ENCODE measurements at places on chromosomes 11 and 22.

DNA sequence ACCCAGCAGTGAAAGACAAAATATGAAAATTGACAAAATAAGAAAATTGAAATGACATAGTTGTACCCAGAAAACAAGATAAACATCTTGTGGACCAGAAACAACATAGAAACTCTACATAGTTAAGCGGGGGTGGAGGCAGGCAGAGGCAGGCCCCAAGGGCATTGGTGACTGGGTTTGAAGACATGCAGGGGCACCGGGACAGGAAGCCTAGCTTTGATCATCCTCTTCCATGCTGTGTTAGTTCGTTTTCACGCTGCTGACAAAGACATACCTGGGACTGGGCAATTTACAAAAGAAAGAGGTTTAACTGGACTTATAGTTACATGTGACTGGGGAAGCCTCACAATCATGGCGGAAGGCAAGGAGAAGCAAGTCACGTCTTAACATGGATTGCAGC, 33.5 kb upstream of the CRTAM start:
- no peak for DNase-seq

GRCh38 chr11:515131-515530, 8.1 kb upstream of the RNH1 start:
- DNase-seq = no peak

DNA sequence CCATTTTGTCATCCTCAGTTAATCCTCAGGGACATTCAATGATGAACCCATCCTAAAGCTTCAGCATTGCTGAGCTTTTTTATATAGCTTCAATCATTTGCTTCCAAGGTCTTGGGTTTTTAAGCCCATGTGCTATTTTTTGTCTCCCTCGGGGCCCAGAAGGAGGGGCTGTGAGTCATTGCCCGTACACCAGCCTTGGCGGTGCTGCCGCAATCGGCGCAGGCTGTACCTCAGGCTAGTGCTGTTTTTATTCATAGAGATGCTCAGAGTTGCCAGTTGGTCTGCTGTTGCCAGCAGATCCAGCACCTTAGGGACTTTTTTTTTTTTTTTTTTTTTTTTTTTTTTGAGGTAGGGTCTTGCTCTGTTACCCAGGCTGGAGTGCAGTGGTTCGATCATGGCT, 35.5 kb downstream of the ACO2 start:
- DNase-seq = no peak

- DNase-seq = peak; percentile 64
These were observed 486 bp downstream of the STIM1 start for GRCh38 chr11:3855808-3856491.

DNA sequence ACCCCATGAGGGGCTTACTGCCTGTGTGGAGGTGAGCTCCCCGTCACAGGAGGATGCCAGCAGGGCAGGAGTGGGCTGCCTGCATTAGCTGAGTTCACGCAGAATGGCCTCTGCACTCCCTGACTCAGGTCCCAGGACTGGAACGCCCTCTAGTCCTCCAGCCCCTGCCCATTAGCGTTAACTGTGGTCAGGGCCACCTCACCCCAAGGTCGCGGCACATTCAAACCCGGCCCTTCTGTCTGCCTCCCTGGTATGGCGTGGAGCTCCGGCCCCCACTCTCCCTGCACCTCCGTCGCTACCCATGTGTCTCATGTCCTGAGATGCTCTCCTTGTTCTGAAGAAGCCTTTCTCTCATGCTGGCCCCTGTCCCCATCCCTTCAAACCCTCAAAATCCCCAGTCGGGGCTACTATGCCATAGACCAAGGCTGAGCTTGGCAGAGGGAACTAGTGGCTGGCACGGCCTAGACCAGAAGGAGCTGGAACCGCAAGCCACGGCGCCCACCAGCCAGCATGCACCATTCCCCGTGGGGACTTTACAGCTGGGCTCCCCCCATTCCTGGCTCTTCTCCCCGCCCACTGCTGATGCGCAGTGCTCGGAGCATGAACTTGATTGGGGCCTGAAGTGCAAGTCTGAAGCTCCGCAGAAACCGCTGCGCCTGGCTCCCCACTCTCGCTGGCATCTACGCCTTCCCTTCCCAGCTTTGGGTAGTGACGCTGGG, 79.5 kb upstream of the RTL6 start:
- DNase-seq = peak; percentile 21

- no peak for DNase-seq
These were observed 23.2 kb downstream of the NF2 start for GRCh38 chr22:29626497-29627195.

DNA sequence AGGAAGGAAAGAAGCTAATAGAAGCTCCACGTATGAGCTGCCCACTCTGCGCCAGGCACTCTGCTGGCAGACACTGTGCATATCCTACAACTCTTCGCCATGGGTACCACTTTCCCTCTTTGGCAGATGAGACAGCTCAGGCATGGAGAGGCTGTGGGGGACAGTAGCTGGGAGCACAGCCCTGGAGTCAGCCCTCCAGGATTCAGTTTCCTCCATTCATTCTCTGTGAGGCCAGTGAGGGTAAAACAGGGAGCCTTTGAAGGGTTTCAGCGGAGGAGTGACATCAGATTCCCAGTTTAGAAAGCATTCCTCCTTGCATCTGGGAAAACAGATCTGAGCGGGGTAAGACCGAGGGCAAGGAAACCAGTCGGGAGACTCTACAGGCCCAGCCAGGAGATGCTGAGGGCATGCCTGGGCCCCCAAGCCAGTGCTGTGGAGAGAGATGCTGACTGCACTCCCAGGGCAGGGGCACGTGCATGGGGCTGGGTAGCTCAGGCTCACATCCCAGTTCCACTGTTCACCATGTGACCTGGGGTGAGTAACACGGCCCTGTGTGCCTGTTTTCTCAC, 58.3 kb upstream of the EMID1 start:
- DNase-seq = no peak

GRCh38 chr11:93796441-93797231, 12.6 kb downstream of the MED17 start:
- no peak for DNase-seq

- peak; percentile 5 for DNase-seq
These were observed 11.3 kb downstream of the IFT27 start for GRCh38 chr22:36764641-36765040.

- DNase-seq = no peak
These were observed 492.9 kb upstream of the ANO3 start for GRCh38 chr11:25838918-25839625.

- no peak for DNase-seq
These were observed 235.2 kb upstream of the B3GAT1 start for GRCh38 chr11:134647066-134647743.

DNA sequence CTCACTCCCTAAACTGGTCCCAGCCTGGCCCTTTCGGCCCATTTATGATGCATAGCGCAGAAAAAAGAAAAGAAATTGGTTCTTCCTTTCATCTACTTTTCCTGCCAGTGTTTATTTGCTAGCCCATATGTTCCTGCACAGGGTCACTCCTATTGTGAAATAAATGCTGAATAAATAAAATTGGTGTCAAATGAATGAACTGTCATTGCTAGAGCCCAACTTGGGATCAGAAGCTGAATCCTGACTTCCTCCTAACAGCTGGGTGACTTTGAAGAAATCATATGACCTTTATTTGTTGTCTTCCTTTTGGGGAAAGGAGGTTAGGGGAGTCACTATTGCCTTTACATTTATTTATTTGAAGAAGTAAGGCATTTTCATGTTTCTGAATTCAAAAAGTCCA, 92.0 kb downstream of the PRR5L start:
- no peak for DNase-seq

- DNase-seq = peak; percentile 26
These were observed 36.7 kb downstream of the DRG1 start for GRCh38 chr22:31436132-31436531.

DNA sequence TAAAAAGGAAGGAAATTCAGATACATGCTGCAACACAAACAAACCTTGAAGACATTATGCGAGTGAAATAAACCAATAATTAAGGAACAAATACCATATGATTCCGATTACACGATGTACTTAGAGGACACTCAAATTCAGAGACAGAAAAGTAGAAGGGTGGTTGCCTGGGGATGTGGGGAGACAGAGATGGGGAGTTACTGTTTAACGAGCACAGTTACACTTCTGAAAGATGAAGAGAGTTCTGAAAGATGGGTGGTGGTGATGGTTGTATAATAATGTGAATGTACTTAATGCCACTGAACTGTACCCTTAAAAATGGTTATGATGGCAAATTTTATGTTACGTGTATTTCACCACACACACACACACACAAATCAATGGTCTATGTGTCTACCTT, 14.7 kb downstream of the ZBTB44 start:
- DNase-seq = no peak

GRCh38 chr11:103898065-103898464, 138.4 kb upstream of the DDI1 start:
- DNase-seq = no peak

DNA sequence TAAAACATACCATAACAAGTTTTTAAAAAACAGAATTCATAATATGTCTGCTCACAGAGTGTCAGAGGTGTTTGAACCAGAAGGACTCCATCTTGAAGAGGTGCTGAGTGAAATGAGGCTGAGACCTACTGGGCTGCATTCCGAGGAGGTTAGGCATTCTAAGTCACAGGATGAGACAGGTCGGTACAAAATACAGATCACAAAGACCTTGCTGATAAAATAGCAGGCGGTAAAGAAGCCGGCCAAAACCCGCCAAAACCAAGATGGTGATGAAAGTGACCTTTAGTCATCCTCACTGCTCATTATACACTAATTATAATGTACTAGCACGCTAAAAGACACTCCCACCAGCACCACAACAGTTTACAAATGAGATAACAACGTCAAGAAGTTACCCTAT, 116.4 kb downstream of the ARHGAP32 start:
- no peak for DNase-seq

DNA sequence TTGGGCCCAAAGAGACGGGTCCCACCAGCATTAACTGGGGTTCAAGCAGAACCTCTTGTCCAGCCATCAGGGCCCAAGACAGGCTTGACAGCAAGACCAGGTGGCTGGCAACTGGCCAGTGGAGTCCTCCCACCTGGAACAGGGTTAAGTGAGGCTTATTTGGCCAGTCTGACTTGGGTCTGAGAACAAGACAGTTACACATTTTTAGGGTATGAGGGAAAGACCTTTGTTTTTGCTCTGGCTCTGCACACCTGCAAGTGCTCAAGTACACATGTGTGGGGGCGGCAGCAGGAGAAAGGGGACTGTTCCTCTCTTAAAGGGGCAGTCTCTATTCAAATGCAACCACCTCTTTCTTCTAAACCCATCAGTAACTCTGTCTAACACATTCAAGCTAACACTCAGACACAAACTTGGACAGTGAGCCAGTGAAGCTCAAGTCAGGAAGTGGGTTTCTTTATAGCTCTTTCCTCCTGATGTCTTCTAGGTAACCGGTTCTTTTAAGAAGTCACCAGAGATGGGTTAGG, 116.2 kb downstream of the ETS1 start:
- no peak for DNase-seq

DNA sequence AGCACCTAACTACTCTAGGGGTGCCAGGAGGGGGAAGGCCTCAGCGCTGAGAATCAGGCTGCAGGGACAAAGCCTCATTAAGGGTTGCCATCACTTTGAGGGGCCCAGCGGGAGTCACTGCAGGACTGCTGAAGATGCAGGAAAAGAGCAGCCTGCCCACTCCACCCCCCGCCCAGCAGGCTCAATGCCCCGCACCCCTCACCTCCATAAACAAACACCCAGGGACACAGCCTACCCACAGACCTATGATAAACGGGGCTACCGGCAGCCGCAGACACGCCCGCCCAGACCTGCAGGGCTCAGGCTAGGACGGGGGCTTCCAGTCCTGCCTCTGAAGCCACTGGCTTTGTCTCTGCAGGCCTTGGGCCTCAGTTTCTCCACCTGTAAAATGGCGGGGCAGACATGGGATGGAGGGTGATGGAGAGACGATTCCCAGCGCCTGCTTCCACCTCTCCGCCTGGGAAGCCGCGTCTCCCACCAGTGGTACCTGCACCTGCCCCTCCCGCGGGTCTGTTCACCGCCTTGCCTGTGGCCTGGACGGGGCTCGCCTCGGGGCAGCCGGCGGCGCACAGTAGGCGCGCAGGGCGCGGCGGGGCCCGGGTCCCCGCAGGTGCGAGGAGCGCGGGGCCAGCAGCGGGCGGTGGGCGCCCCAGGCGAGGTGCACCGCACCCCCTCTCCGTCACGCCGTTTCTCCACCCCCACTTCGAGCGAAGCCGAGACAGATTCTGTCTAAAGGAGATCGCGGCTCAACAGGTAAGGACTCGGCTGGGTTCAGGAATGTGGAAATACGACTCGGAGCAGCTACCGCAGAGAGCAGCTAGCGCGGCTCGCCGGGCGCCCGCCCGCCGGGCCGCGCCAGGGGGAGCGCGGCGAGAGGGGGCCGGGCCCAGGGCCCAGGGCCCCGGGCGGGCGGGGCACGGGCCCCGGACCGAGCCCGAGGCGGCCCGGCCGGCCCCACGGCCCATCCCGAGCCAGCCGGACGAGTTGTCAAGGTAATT, 1.5 kb downstream of the WNT7B start:
- no peak for DNase-seq

GRCh38 chr11:12723421-12724300, 49.4 kb downstream of the TEAD1 start:
- DNase-seq = no peak

DNA sequence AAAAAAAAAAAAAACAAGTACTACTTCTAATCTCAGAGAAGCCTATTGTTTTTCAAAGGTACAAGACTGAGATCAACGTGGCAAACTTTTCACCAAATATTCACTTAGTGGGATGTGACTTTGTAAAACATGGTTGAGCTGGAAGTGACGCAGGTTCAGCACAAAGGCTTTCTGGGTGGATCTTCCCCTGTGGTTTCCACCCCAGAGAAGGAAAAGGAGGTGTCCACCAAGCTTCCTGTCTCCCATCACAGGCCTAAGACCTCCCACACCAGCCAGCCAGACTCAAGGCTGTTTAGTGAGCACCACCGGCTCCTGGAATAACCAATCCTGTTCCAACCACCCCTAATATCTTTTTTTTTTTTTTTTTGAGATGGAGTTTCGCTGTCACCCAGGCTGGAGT, 5.7 kb downstream of the TMEM184B start:
- DNase-seq = no peak

GRCh38 chr11:35594680-35595079, 23.6 kb upstream of the FJX1 start:
- DNase-seq = no peak

- DNase-seq = no peak
These were observed 201.5 kb downstream of the SOX6 start for GRCh38 chr11:16154715-16155396.

GRCh38 chr11:23423656-23424055, 563.4 kb upstream of the CCDC179 start:
- no peak for DNase-seq

Data from femur (tissue), 1 donor.